ENCODE measurements at places on chromosomes 3 and 15.

DNA sequence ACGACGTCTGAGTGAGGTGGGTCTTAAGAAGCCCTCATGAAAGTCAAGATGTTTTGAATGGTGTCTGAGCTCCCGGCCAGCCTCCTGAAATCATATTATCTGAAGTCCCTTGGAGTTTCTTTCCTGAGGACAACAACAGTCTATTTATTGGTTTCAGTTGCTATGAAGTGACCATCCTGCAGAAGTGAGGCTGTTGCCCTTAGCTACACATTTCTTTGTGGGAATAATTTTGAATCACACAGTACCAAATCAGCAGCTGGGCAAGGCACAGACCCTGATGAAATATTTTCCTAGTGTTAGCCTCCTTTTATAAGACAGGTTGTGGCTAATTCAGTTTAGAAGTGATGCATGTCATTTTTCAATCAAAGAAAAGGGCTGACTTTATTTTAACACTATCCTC, 220.7 kb upstream of the AZI2 start:
- DNase-seq, result no peak

DNA sequence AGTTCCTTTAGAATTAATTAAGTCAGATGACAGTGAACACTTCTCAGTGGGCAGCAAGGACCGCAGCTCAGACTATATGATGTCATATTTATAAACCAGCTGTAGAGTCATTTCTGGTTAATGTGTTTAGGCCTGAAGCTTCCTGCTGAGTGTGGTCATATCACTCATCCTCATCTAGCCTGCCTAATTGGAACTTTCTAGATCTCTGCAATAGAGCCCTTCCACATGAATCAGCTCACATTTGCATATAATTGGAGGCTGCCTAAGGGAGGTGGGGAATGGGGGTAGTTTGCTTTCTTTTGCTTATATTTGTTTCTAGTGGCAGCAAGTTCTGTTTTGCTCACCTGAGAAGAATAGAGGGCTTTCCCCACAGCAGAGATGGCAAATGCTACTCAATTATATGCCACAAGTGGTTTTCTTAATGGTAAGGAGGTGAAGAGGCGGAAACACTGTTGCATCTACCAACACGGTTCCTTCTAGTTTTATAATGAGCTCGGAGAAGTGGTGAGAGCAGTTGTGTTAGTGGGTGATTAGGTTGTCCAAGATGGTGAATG, 148.1 kb downstream of the KLHL25 start:
- DNase-seq, result no peak

DNA sequence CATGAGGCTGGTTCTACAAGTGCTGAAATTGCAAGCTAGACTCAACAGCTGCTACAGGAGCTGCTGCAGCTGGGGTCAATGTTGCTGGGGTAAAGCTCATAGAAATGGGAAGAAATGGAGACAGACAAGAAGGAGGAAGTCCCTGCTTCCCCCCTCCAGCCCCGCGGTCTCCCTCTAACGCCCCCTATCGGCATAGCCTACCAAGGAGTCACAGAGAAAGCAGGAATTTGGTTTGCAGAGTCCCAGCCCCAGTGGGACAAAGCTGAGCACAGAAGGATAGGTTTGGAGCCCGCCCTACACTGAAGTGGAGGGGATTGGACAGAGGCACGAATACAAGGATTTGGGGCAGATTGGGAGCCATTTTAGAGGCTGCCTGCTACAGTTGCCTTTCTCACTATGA, 176.9 kb upstream of the ANKRD28 start:
- DNase-seq, result peak; percentile 28

- peak; percentile 83 for DNase-seq
Observed at GRCh38 chr3:197592361-197593045, 36.7 kb upstream of the BDH1 start.

DNA sequence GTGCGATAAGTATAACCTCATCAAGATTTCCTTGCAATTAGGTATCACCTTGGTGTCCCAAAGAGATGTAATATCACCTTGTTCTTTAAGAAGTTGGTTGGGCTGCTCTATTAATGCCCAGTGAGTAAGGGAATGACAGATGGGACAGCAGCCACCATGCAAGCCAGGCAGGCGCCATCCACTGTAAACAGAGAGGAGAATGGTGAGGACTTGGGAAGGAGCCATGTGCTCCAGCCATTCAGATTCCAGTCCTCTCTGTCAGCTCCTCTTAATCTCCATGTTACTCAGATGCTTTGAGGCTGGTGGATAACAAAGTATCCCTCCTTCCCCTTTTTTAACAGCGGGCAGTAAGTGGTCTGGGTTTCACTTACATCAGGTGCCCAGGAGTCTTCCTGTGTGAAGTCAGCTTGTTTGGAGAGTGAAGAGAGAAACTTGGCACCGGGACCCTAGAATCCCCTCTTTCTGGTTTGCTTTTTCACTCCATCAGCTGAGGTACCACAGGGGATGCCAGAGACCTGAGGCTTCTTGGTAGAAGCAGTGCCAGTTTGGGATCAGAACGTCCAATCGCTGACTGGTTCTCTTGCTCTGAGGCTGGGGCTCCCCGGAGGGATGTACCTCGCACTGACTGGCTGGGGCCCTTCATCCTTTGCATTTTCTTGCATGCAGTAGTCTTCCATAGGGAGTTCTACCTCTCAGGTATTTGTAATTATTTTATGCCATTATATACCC, 29.5 kb downstream of the SLCO3A1 start:
- no peak for DNase-seq

GRCh38 chr3:129734449-129734848, 128.0 kb upstream of the PLXND1 start:
- no peak for DNase-seq

- no peak for DNase-seq
Observed at GRCh38 chr3:125281381-125281780, 68.8 kb upstream of the SLC12A8 start.

GRCh38 chr3:195551381-195551978, 8.4 kb upstream of the PPP1R2 start:
- DNase-seq, result no peak

DNA sequence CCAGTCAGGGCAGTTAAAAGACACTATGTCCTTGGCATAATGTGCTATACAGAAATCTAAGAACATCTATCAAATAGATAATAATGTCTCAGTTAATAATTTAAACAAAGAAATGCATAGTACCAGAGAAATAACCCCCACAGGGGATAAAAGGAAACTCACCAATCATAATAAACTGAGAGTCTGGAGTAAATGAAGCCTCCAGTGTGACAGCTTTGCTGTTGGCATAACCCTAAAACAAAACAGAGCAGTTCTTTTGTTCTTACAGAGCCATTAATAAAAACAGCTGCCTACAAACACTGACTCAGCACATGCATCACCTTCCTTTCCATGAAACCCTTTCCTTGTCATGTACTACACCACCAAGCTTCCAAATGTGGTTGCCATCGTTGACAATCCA, 13.5 kb downstream of the PPM1M start:
- DNase-seq, result no peak

- DNase-seq, result no peak
Observed at GRCh38 chr15:99076109-99076508, 28.8 kb upstream of the SYNM start.

DNA sequence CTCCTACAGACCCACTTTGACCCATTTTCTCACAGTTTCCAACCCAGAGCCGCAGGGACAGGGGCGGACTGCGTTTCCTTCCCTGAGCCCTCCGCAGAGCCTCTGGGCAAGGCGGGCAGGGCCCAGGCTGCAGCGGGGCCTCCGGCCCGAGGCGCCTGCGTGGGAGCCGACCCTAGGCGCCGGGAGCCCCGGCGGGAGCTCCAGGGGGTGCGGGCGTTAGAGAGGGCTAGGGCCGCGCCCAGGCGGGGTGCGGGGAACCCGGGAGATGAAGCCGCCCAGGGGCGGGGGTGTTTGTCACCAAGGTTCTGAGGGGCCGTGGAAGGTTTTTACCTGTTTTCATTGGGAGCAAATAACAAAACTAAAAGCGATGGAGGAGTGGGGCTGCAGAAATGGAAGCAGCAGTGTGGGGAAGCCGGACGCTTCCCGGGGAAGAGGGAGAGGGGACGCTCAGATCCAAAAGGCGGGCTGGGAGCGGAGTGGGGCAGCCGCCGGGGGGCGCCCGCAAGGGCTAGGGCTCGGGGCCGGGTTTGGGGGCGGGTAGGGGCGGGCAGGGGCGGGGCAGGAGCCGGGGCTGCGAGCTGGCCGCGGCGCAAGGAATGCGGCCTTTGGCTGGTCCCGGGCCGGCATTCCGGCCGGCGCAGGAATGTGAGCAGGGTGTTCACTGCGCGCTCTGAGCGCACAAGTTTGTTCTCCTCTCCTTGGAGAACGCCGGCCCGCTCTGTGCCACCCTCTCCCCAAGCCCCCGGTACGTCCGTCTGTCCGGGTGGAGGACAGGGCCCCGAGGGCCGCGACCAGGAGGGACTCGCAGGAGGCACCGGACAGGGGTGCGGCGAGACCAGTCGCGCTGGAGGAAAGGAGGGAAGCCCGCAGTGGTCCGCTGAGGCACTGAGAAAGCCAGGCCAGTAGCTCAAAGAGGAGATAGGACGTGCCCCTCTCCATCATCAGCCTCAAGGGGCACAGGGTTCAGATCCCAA, 61.1 kb downstream of the AMOTL2 start:
- DNase-seq, result peak; percentile 9

GRCh38 chr3:157199841-157200240, 39.9 kb upstream of the CCNL1 start:
- DNase-seq, result no peak

GRCh38 chr3:110971010-110971601, 100.5 kb upstream of the NECTIN3 start:
- no peak for DNase-seq

GRCh38 chr3:13098192-13098988, 25.2 kb upstream of the IQSEC1 start:
- no peak for DNase-seq

- DNase-seq, result no peak
Observed at GRCh38 chr3:69567023-69567709, 172.1 kb upstream of the MITF start.

GRCh38 chr15:75091814-75092213, 68.4 kb downstream of the PPCDC start:
- no peak for DNase-seq

DNA sequence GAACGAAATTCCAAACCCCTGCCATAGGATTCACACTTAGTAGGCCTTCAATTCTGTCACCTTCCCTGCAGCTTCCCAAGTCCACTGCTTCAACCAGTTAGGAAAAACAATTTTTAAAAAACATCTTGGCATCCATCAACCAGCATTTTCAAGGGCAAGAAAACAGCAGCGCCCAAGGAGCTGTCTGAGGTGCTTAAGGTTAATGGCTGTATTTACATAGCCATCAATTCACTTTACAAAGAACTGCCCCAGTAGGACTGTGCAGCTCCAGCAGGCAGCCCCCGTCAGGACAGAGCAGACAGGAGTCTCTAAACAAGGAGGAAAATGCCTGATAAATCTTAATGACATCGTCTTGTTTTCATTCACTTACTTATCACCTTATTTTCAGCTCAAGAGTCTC, 13.3 kb downstream of the TAFA4 start:
- DNase-seq, result no peak

DNA sequence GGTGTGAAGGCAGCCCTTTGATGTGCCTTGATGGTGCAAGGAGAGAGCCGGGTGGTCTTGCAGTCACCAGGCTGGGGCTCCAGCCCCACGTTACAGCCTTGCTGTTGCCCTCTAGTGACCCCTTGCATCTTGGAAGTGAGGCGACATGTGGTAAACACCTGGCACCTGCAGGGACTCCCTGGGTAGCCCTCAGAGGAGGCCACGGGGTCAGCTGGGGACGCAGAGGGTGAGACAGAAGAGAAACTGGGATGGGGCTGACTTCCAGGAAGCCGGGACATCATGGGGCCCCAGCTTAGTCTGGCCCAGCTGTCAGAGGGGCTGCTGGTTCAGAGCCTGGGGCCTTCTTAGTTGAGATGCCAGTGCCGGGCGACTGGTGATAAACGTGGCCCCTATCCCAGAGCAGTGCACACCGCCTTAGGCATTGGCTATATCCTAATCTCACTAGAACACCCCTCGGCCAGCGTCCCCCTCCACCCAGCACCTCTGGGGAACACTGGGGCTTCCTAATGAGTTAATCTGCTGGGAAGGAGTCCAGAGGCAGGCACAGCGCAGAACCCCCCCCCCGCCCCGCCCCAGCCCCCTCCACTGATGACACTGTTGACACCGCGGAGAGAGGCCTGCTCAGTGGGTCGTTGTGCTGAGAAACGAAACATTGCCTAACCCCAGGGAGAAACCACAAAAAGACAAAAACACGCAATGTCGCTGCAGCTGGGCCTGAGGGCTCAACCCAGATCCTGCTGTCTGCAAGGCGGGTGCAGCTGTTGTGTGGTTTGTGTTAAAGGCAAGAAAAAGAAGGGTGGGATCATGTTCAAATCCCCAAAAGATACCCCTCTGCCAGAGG, 60.5 kb upstream of the KLF13 start:
- no peak for DNase-seq

DNA sequence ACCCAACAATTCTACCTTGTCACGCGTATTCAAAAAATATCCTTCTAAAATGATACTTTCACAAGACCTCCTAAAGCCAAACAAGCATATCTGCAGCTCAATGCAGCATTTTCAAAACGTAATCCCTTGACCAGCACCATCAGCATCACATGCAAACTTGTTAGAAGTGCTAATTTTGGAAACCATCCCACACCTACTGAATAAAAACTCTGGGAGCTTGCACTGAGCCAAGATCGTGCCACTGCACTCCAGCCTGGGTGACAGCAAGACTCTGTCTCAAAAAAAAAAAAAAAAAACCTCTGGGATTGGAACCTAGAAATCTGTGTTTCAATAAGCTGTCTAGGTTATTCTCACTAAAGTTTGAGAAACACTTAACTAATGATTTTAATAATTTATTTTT, 223.3 kb upstream of the CCDC54 start:
- no peak for DNase-seq

- DNase-seq, result no peak
Observed at GRCh38 chr3:121508389-121508788, 37.4 kb downstream of the POLQ start.

GRCh38 chr3:15300323-15301078, 31.9 kb downstream of the SH3BP5 start:
- DNase-seq, result no peak

DNA sequence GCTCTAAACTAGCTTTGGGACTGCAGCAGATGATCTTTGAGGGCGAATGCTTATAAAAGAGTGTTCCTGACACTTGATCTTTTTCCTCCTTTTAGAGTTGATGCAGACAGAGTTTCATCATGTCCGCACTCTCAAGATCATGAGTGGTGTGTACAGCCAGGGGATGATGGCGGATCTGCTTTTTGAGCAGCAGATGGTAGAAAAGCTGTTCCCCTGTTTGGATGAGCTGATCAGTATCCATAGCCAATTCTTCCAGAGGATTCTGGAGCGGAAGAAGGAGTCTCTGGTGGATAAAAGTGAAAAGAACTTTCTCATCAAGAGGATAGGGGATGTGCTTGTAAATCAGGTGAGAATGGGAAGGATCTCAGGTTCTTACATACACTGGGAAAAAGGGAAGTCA, 75.7 kb downstream of the KLHL25 start:
- no peak for DNase-seq

DNA sequence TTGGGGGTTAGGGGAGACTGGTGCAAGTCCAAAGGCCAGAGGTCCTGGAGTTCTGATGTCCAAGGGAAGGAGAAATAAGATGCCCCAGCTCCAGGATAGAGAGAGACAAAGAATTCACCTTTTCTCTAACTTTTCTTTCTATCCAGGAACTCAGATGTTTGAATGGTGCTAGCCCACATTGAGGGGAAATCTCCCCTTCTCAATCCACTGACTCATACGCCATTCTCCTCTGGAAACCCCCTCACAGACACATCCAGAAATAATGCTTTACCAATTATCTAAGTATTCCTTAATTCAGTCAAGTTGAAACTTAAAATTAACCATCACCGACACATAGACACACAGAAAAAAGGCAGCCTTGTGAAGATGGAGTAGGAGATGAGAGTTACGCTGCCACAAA, 1085.2 kb downstream of the NSUN3 start:
- no peak for DNase-seq

Measured in K562 (cell line).